Activated CD4-positive, alpha-beta T cell treated with anti-CD3 and anti-CD28 coated beads, Interleukin-2, amount 50 U/mL, for 48 hours (primary cell): ENCODE measurements at places on chromosomes 3 and 15.

- no peak for DNase-seq
These were observed 356.6 kb upstream of the ADAMTS9 start for GRCh38 chr3:65044401-65044800.

DNA sequence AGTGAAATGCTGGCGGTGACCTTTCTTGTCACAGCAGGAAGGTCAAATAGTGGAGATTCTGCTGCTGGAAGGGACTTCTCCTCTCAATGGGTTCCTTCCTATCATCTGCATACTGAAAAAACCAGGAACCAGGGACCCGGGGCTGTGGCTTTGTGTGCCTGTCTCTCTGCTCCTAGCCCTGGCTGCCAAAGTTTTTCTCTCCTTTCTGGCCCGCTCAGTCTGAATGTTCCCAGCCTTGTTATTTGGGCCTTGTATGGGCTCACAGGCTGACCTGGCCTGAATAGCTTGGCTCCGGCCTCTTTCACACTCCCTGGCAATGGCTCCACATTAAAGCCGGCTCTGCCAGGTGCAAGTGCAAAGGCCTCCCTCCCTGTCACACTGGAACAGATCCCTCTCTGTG lies 94.7 kb downstream of the LRIG1 start:
- DNase-seq: no peak

- no peak for DNase-seq
These were observed 66.7 kb downstream of the PDCD6IP start for GRCh38 chr3:33865133-33865532.

- no peak for DNase-seq
These were observed 159.4 kb downstream of the TMEM108 start for GRCh38 chr3:133197619-133198018.

DNA sequence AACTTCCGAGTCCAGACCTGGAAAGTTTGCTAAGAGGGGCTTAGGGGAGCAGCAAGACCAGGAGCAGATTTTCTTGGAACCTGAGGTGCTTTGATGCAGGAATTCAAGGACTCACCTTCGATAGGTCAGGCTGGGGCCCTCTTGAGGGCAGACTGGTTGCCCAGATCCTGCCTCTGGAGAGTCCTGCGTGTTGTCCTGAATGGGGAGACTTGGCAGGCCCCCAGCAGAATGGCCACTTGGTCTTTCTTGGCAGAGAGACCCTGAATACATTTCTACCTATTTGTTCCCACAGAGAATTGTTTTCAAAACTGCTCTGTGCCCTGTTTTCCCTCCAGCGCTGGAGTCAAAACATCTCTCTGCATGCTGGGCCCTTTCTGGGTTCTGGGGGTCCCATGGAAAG lies 4.2 kb downstream of the KLF13 start:
- DNase-seq: no peak

DNA sequence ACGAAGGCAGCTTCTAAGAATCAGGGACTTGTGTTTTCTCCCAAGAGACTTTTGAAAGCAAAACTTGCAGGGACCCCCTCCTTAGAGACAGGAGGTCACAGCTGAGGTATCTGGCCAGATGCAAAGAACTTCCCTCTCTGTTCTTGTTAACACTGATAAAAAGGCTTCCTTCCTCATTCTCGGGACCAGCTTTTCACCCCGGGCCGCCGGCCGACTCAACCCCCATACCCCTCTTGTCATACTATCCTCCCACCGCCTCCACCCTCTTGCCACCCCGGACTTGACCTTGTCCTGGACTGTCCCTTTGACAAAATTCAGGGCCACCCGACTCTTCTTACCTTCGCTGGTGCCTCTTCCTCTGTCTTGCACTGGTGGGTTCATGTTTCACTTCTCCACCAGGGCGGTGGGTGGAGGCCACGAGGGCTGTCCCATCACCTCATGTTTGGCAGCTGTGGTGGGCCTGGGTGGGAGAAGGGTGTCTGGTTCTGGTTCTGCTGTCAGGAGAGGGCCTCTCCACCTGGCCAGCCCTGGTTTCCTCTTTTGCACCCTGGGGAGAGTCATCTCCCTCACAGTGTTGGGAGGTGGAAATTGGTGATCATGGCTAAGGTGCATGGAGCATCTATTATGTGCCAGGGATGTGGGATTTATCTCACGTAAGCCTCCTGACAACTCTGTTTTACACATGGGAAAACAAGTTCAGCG lies 32.5 kb downstream of the BHLHE40 start:
- no peak for DNase-seq
